ENCODE measurements at places on chromosomes 6 and 20. TPM values are rescaled to one million over a fixed set of nuclear protein-coding genes. Genes with fewer than 3 reads are reported as not detected.

The DEFB132 gene
- total RNA-seq: 0.05 TPM

The BTN1A1 gene
- total RNA-seq: not detected

The SLC22A16 gene
- total RNA-seq: 0.42 TPM

The GFOD1 gene
- 4.7 TPM for total RNA-seq

The RAET1G gene
- 20.6 TPM for total RNA-seq

The MYO6 gene
- total RNA-seq: 2.2 TPM

The LYRM2 gene
- 25.1 TPM for total RNA-seq

The TXLNB gene
- total RNA-seq: 0.10 TPM

The PLEKHG1 gene
- total RNA-seq: not detected

The OR2J3 gene
- total RNA-seq: not detected

Data from M059J (cell line).